ENCODE measurements at places on chromosomes 6 and 20. TPM values are rescaled to one million over a fixed set of nuclear protein-coding genes. Genes with fewer than 3 reads are reported as not detected.

WFDC12 gene
- total RNA-seq = not detected

RAD21L1 gene
- total RNA-seq = not detected

BCAS4 gene
- total RNA-seq = 5.5 TPM

SLC17A3 gene
- total RNA-seq = not detected
